ENCODE measurements at places on chromosomes 7 and 10.

DNA sequence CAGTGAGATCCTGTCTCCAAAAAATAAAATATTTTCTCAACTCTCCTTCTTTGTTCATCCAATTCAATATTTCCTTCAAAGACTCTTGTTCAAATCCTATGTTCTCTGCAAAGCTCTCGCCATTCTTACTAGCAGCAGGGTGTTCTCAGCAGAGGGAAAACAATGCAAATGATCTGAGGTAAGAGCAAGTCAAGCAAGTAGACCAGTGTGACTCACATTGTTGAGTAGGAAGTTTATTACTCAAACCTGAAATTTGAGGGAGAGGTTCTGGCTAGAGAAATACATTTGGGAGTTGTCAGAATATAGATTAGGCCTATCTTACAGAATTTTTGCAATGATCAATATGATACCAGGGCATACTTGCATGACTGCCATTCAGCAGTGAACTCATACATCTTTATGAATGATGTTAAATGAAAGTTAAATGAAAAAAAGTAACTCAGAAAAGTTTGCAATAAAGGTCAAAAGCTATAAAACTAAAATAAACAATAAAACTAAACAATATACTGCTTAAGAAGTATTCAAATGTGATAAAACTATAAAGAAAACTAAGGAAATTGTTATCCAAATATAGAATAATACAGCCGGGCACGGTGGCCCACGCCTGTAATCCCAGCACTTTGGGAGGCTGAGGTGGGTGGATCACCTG lies 5.8 kb downstream of the IDE start:
- peaks cover 14% of the 10 kb centered on the region for H3K4me1 ChIP-seq
- H3K27me3 ChIP-seq = no peaks in the 10 kb centered on the region

DNA sequence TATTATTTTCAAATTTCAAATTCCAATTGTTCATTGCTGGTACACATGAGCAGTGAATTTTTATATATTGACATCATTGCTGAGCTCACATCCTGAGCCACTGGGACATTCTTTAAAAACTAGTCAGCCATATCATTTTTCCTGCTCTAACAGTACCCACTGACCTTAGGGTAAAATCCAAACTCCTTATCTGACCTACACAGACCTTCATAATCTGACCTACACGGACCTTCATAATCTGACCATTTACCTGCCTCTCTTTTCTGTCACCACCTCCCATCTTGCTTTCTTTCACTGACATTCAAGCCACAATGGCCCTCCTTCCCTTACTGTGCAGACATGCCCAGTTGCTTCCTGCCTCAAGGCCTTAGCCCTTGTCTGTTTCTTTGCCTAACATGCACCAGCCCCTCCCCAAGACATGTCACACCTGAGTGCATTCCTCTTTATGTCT lies 16.1 kb upstream of the CUZD1 start:
- no peak overlapping the region for H3K4me3 ChIP-seq
- H3K27ac ChIP-seq = no peak overlapping the region
- H3K36me3 ChIP-seq = no peaks in the 10 kb centered on the region
- H3K4me1 ChIP-seq = no peaks in the 10 kb centered on the region
- no peak for DNase-seq

DNA sequence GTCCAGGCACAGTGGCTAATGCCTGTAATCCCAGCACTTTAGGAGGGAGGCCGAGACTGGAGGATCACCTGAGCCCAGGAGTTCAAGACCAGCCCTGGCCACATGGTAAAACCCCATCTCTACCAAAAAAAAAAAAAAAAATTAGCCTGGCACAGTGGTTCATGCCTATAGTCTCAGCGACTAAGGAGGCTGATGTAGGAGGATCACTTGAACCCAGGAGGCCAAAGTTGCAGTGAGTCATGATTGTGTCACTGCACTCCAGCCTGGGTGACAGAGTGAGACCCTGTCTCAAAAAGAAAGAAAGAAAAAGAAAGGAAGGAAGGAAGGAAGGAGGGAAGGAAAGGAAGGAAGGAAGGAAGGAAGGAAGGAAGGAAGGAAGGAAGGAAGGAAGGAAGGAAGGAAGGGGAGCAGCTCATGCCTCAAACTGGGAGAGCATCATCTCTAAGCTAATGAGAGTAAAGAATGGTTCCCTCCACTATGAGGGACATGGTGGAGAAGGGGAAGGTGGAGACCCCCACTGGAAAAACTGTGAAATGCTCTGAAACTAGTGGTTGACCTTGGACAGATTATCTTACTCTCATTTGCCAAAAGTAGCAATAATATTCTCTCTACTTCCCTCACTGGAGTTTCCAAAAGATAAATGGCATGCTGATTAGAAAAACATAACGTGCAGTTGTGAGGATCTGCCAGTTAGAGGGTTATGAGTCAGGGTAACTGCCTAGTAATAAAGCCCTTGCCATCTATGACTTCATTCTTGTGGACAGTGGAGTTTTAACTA lies 16.8 kb downstream of the GIMAP5 start:
- H3K27ac ChIP-seq = no peak overlapping the region
- DNase-seq = no peak
- H3K4me1 ChIP-seq = no peaks in the 10 kb centered on the region
- no peaks in the 10 kb centered on the region for H3K27me3 ChIP-seq

DNA sequence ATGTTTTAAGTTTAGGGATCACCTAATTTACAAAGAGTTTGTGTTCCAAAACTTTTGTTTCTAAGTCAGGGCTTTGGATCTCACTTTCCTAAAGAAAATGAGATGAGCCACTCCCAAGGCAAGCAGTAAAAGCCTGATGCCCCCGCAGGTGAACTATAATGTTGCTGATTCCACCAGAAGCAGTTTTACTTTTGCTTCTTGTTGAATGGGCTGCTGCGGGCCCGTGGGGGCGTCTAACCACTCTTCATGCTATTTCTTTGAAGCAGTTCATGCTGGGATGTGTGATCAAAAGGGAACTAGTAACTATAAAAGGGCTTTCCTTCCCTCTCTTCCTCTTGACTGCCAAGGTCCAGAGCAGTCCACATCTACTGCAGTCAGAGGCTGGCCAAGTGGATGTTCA lies 118.7 kb upstream of the NEBL start:
- no peaks in the 10 kb centered on the region for H3K36me3 ChIP-seq
- H3K4me1 ChIP-seq = no peaks in the 10 kb centered on the region
- H3K27ac ChIP-seq = no peak overlapping the region
- DNase-seq = no peak
- H3K27me3 ChIP-seq = no peaks in the 10 kb centered on the region

DNA sequence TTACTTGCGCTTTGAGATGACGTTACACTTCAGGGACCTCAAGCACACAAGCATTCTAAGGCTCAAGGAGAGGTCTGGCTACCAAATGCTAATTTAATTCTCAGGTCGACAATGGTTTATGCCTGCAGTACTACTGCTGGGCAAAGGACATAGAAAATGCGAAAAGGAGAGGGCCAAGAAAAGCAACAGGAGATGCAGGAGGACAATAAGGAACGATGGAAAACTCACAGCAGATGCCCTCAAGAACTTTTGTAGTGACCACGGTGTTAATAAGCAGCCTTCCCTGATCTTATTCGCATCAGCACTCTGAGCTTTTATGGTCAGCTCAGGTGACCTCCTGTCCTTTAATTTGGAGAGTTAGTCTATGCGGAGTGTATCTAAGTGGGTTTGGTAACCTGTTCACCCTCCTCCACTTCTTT lies 146.3 kb downstream of the GPR85 start:
- H3K4me3 ChIP-seq = peak overlapping the region; percentile 51
- DNase-seq = no peak
- no peaks in the 10 kb centered on the region for H3K27me3 ChIP-seq
- peaks cover 3% of the 10 kb centered on the region for H3K4me1 ChIP-seq

Measured in aorta (tissue), 5 donors.